CD4-positive, alpha-beta T cell treated with Interleukin-17A for 4 hours (primary cell): ENCODE measurements at places on chromosomes 13 and 19.

GRCh38 chr13:42656161-42656560 is 82.2 kb downstream of the TNFSF11 start:
- DNase-seq, result no peak

- no peak for DNase-seq
These were observed 12.0 kb downstream of the DLEU7 start for GRCh38 chr13:50831512-50831911.

- DNase-seq, result no peak
These were observed 393.6 kb downstream of the TDRD3 start for GRCh38 chr13:60790620-60791019.

DNA sequence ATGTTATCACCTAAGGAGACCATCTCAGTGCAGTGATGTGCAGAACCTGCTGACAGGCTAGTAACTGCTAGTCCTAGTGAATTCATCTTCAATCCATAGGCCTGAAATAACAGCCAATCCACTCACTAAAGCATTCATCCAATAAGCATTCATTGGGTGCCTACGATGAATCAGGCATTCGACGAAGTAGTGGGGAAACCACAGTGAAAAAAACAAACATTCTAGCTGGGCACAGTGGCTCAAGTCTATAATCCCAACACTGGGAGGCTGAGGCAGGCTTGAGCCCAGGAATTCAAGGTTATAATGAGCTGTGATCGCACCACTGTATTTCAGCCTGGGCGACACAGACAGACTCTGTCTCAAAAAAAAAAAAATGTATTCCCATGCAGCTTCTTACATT is 135.6 kb downstream of the RNF17 start:
- DNase-seq, result no peak

- DNase-seq, result no peak
These were observed 32.8 kb downstream of the TINCR start for GRCh38 chr19:5534787-5535586.

- peak; percentile 47 for DNase-seq
These were observed 714 bp downstream of the PLPP2 start for GRCh38 chr19:290372-291005.

DNA sequence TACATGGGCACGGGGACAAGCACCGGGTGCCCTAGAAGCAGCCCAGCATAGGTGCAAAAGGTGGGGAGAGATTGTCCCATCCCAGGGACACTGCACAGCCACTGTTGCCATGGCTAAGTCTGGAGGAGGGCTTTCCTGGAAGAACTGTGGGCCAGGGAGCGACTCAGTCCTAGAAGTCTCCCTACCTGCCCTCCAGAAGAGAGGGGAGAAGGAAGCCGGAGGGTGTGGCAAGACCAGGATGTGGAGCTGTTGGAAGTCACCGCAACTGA is 2.3 kb upstream of the FBN3 start:
- no peak for DNase-seq

- no peak for DNase-seq
These were observed 137.9 kb upstream of the DACH1 start for GRCh38 chr13:72004784-72005374.

- no peak for DNase-seq
These were observed 112.8 kb downstream of the NDFIP2 start for GRCh38 chr13:79593641-79594275.

GRCh38 chr13:22012686-22013085 is 341.8 kb downstream of the FGF9 start:
- no peak for DNase-seq

DNA sequence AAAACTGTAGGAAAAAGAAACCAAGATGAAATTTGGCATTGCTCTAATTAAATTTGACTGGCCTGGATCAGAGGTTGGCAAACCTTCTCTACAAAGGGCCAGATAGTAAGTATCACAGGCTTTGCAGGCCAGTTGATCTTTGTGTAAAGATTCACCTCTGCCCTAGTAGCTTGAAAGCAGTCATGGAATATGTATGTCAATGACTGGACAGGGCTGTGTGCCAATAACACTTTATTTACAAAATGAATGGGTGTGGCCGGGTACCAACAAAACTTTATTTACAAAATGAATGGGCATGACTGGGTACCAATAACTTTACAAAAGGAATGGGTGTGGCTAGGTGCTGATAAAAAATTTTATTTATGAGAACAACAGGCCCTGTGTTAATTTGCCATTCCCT is 20.0 kb downstream of the SIN3B start:
- DNase-seq, result no peak

DNA sequence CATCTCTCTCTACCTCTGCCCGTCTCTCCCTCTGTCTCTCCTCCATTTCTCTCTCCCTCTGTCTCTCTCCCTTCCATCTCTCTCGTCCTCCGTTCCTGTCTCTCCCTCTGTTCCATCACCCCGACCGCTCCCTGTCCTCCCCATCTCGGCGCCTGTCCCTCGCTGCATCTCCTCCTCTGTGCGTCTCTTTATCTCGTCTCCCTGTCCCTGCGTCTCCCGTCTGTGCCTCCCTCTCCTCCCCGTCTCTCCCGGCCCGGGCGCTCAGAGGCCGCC is 4.6 kb downstream of the GRIN2D start:
- DNase-seq, result no peak

GRCh38 chr19:5877882-5878281 is 7.5 kb upstream of the FUT5 start:
- DNase-seq, result no peak

- DNase-seq, result no peak
These were observed 9.3 kb downstream of the GSK3A start for GRCh38 chr19:42233106-42233505.

DNA sequence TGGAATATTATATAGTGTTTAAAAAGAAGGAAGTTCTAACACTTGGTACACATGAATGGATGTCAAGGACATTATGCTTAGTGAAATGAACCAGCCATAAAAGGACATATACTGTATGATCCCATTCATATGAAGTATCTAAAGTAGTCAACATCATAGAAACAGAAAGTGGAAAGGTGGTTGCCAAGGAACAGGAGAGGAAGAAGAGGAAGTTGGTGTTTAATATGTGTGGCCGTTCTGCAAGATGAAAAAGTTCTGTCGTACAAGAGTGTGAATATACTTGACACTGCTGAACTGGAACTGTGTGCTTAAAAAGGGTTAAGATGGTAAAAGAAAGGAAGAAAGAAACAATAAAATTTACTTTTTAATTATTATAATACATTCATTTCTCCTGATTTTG is 33.1 kb upstream of the C1QTNF9 start:
- DNase-seq, result no peak

DNA sequence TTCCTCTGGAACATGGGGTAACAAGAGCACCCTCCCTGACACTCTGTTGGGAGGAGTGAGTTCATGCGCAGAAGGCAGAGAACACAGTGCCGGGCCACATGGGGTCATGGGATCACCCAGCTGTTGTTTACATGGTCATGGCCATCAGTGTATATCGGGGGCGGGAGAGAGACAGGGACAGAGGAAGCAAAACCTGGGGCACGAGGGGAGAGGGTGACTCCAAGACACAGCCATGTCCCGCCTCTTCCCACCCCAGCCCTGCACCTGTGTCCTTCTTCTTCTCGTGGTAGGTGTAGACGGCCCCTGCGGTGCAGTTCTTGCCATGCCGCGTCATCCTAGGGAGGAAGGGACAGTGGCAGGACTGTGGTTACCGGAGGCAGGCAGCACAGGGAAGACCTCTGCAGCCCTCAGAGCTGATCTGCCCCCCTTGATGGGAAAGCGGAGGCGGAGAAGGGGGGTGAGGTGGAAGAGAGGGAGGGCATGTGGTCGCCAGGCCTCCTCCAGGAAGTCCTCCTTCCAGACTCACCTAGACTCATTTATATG is 19.9 kb downstream of the NOSIP start:
- DNase-seq, result peak; percentile 69

GRCh38 chr13:77448689-77449088 is 86.8 kb upstream of the SCEL start:
- no peak for DNase-seq

DNA sequence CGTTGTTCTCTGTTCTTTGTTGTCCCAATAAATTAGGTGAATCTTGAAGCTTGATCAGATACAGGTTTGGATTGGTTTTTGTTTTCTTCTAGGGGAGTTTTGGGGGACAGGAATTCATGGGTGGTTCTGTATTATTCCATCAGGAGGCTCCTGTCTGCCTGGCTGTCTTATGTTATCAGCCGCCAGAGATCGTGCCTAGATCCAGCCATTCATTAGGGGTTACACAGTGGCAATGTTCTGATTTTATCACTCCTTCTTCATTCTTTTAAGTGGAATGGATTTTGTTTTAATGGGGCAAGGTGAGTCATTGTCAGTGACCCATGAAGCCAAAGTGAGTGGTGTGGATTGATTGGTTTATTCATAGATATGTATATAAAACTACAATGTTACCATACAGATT is 71.9 kb downstream of the CHST8 start:
- DNase-seq, result no peak

DNA sequence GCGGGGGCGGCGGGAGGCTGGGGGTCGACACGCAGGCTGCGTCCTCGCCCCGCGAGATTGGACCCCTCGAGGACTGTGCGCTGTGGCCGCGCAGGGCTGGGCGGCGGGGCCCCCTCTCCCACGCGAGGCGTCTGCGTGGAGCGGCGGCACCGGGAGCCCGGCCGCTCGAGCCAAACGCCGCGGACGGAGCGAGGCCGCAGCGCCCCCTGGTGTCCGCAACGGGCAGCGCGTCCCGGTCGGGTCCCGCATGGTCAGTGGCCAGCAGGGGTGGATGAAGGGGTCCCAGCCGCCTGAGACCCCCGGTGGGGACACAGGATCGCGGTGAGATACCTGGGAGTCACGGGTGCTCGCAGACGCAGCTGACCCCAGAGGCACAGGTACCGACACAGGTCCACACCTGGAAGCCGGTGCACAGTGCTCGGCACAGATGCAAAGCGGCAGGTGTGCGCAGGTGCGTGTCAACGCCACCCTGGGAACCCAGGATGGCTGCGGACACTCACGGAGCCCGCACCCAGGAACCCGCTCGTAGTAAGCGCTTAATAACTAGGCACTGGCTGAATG is 2.1 kb upstream of the CIRBP start:
- peak; percentile 76 for DNase-seq

- DNase-seq, result no peak
These were observed 160.0 kb downstream of the RBM26 start for GRCh38 chr13:79245937-79246577.

DNA sequence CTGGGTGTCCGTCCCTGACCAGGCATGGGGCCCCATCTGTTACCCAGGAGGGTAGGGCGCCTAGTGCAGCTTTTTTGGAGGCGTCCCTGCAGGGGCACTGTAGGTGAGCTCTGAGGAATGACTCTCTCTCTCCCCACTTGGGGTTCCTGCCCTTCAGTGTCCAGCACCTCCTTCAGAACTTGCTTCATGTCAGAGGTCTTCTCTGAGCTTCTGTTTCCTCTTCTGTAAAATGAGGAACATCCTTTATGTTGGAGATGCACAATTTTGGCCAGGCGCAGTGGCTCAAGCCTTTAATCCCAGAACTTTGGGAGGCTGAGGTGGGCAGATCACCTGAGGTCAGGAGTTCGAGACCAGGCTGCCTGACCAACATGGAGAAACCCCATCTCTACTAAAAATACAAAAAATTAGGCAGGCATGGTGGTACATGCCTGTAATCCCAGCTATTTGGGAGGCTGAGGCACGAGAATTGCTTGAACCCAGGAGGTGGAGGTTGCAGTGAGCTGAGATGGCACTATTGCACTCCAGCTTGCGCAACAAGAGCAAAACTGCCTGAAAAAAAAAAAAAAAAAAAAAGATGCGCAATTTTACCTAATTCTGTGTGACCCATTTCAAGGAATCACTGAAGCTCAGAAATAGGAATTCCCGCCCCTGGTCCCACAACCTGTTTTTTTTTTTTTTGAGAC is 15.2 kb upstream of the PIK3R2 start:
- no peak for DNase-seq

DNA sequence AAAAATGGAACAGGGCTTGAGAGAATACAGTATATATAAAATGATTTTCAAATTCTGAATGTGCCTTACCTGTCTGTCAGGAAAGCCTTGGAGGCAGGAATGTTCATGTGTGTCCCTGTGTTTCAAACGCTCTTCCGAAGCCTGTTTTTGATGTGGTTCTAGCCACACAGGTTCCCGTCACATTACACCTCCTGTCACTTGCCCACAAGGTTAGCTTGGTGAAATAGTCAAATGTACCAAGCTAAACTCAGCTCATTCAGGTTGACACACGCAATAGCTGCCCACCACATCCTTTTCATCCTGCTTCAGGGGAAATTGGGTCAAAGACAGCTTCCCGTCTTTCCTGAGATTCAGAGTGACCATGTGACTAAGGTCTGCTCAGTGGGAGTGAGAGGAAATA is 574.0 kb downstream of the EFNB2 start:
- no peak for DNase-seq

- no peak for DNase-seq
These were observed 156.3 kb downstream of the DCT start for GRCh38 chr13:94322925-94323763.

DNA sequence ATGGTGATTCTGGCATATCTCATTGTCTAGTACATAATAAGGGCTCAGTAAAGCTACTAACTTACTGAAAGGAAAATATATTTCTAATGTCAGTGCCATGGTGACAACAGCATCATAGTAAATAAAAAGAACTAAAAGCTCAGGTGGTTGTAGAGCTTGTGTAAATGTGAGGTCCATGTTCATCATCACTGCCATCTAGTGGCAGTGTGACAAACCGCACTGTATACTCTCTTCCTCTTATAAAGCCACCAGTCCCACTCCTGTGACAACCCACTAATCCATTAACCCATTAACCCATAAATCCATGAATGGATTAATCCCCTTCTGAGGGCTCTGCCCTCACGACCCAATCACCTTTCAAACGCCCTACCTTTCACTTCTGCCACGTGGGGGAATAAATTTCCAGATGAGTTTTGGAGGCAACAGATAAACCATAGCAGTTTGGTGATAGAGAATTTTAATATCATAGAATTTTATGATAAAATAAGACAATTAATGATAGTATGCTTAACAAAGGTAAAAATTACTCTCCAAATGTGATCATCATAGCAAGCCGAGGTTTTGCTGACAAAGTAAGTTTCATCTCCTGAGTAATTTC is 160.4 kb upstream of the SGCG start:
- peak; percentile 17 for DNase-seq

DNA sequence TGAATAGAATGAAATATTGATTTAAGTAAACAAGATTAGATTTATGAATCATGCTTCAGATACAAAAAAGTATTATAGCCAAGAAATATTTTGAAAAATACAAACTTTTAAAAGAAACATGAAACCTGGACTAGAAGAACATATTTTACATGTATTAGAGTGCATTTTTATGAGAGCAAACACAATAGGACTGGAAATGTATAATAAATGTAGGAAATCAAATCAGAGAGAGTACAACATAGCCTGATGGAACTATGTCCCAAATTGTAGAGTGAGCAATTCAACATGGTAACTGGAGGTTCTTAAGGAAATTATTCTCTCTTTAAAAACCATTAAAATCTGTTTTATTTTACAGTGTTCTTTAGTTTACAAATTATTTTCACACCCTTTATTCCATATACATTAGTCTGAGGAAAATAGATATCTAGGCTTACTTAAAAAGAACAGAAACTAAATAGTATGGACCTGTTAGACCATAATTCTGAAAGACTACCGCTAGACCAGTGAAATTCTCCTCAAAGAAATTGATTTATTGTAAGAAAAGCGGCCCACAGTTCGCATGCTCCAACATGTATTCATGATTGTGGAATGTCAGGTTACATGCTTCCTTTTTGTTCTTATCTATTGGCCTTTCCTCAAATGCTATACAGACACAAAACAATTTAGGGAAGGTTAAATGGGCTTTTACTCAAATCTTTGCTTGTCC is 1526.5 kb upstream of the SLC10A2 start:
- no peak for DNase-seq
